ENCODE measurements at places on chromosomes 6 and 20. TPM values are rescaled to one million over a fixed set of nuclear protein-coding genes. Genes with fewer than 3 reads are reported as not detected.

DNA sequence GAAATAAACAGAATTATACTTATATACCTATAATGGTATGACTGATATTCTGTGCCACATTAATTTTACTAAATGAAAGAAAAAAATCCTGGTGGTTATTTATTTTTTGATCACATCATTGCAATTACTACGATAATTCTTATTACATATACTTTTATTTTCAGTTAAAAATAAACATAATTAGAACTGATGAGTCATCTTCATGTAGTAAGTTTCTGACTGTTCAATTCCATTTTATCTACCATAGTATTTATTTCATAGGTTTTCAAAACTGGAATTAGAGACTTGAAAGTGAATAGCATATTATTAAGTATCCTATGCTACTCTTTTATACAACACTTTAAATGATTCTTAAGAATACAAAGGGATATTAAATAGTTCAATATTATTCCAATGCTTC, 80.3 kb downstream of the DTNBP1 start:
- H3K27me3 ChIP-seq: no peaks in the 10 kb centered on the region
- H3K27ac ChIP-seq: no peak overlapping the region
- DNase-seq: no peak
- H3K4me3 ChIP-seq: no peak overlapping the region
- peaks cover 7% of the 10 kb centered on the region for H3K4me1 ChIP-seq

- H3K4me1 ChIP-seq: no peaks in the 10 kb centered on the region
- H3K4me3 ChIP-seq: no peak overlapping the region
- no peaks in the 10 kb centered on the region for H3K27me3 ChIP-seq
- no peak for DNase-seq
Observed at GRCh38 chr6:12221856-12222255, 68.3 kb upstream of the EDN1 start.

The NTSR1 gene
- 0.08 TPM for total RNA-seq

- peaks cover 11% of the 10 kb centered on the region for H3K4me1 ChIP-seq
- H3K4me3 ChIP-seq: no peak overlapping the region
- no peak for DNase-seq
- no peak overlapping the region for H3K27ac ChIP-seq
Observed at GRCh38 chr6:25497383-25498040, 154.5 kb upstream of the SCGN start.

- no peak for DNase-seq
- no peaks in the 10 kb centered on the region for H3K36me3 ChIP-seq
- H3K4me3 ChIP-seq: no peak overlapping the region
- H3K4me1 ChIP-seq: peaks cover 6% of the 10 kb centered on the region
Observed at GRCh38 chr6:2129182-2129621, 116.2 kb downstream of the GMDS start.

The C6orf132 gene
- 11.6 TPM for total RNA-seq

The CDSN gene
- total RNA-seq: not detected

DNA sequence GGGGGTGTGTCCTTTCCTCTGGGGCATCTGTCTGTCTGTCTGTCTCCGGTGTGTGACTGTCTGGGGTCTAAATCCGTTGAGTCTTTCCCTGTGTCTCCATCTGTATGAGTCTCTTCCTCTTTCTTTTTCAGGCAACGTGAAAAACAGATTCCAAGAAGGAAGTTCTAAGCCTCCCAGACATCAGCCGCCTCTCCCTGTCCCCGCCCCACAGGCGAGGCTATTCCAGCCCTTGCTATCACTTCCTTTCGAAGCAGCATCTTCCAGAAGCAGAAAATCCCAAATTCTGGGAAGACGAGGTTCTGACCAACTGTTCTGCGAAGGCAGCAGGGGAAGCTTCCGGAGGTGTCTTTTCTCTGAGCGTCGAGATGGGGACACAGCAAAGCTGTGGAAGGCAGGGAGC, 34.0 kb downstream of the PMEPA1 start:
- no peak overlapping the region for H3K27ac ChIP-seq
- H3K4me1 ChIP-seq: no peaks in the 10 kb centered on the region
- DNase-seq: no peak
- H3K27me3 ChIP-seq: no peaks in the 10 kb centered on the region

DNA sequence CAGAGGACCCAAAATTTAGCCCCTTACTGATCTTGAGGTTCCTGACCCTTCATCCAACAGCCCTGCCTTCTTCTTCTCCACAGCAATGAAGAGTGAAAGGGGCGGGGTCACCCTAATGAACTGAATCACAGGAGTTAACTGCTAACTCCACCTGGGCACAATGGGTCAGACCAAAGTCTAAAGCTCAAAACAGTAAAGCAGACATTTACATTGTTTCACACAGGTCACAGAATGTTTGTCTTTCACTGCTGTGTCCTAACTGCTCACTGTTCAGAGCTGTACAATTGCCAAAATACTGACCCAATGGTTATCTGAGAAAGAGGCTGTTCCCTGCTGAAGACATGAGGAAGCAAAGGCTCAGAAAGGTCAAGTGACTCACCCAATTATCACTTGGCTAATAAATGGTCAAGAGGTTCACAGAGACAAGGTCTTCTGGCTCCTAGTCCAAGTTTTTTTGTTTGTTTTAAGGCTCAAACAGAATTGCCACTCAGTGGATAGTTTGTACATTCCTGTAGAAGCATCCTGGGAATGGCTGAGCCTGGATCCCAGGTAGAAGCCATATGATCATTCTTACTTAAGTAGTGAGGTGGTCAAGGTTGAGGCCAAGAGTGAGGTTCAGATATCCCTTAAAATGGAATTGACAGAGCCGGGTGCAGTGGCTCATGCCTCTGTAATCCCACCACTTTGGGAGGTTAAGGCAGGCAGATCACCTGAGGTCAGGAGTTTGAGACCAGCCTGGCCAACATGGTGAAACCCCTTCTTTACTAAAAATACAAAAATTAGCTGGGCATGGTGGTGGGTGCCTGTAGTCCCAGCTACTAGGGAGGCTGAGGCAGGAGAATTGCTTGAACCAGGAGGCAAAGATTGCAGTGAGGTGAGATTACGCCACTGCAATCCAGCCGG, 35.1 kb upstream of the FAM83C start:
- no peaks in the 10 kb centered on the region for H3K27me3 ChIP-seq
- peak overlapping the region; percentile 95 for H3K27ac ChIP-seq
- no peak overlapping the region for H3K4me3 ChIP-seq
- peak; percentile 81 for DNase-seq
- no peaks in the 10 kb centered on the region for H3K36me3 ChIP-seq

The ELOVL2 gene
- 24.8 TPM for total RNA-seq

The PLAGL2 gene
- 41.1 TPM for total RNA-seq

DNA sequence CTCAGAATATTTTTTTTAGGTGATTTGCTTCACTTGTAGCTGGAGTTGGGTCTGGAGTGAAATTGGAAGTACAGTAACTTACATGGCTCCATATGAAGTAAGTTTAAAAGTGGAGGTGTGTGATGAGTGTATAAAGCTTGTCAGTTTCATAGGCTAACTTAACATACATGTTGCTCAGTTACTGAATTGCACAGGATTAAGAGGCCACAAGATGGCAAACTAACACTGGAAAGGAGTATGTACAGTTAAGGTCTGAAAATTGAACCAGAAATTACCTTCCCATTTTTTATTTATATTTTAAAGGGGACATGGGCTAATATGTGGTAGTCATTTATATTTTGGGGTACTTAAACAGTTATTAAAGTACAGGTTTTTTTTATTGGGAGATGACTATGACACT, 45.3 kb upstream of the SMIM8 start:
- no peaks in the 10 kb centered on the region for H3K4me1 ChIP-seq
- no peak overlapping the region for H3K27ac ChIP-seq
- DNase-seq: no peak
- no peak overlapping the region for H3K4me3 ChIP-seq
- no peaks in the 10 kb centered on the region for H3K36me3 ChIP-seq
- H3K27me3 ChIP-seq: no peaks in the 10 kb centered on the region

Data from hepatocyte (in vitro differentiated cells).